NCI-H1694 treated with DMSO at 0.1 percent for 48 hours (cell line): ENCODE measurements at places on chromosomes 1 and 21.
A peak's percentile ranks its signal among the peaks of the same experiment; 100 is the strongest.

GRCh38 chr1:28915031-28915895 is 894 bp downstream of the EPB41 start:
- peak; percentile 30 for DNase-seq

DNA sequence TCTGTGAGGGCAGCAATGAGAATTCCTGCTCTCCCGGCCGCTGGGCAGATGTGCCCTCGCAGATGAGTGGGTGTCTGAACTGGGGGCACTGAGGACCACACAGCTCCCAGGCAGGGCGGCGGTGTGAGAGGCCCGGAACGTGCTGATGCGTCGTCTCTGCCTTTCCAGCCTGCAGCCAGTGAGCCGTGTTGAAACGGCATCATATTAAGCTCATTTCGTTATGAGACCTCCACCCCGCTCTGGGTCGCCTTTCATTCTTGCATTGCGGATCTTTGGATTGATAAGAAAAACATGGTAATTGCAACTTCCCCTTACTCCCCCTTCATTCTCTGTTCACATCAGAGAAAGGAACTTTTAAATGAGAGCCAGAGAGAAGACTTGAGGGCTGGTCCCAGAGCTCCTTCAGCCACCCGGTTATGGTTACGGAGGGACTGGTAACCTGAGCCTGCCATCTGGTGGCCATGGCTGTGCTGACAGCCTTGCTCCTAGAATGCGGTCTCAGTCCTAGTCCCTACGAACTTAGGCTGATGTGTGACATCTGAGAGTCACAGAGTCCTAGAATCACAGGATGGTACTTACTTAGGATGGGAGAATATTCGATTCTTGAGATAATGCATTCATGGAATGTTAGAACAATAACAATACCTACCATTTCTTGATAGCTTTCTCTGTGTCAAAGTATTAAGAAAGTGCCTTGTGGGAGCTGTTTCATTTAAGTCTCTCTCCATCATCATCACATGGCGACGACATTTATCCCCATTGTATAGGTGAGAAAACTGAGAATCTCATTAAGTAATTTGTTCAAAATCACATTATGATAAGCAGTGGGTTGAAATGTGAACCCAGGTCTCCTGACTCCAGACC is 271.0 kb downstream of the TRABD2B start:
- DNase-seq, result peak; percentile 82

DNA sequence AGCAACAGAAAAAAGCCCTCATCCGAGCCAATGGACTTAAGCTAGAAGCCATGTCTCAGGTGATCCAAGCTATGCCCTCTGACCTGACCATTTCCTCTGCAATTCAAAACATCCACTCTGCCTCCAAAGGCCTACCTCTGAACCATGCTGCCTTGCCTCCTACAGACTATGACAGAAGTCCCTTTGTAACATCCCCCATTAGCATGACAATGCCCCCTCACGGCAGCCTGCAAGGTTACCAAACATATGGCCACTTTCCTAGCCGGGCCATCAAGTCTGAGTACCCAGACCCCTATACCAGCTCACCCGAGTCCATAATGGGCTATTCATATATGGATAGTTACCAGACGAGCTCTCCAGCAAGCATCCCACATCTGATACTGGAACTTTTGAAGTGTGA is 20.7 kb downstream of the NR5A2 start:
- DNase-seq, result no peak

DNA sequence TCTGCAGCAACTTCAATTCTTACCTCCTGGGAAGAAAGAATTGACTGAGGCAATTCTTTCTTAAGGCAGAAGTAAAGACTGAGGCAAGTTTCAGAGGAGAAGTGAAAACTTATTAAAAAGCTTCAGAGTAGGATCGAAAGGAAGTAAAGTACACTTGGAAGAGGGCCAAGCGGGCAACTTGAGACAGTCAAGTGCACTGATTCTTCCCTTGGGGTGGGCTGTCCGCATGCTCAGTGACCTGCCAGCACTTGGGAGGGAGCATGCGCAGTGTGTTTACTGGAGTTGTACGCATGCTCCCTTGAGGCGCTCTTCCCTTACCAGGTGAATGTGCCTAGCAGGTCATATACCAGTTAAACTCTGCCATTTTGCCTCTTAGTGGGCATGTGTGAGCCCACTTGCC is 55.3 kb upstream of the NBPF3 start:
- DNase-seq, result no peak

- DNase-seq, result no peak
These were observed 208.4 kb downstream of the HHIPL2 start for GRCh38 chr1:222339376-222339947.

GRCh38 chr1:225770561-225771248 is 6.9 kb upstream of the SRP9 start:
- DNase-seq, result no peak

DNA sequence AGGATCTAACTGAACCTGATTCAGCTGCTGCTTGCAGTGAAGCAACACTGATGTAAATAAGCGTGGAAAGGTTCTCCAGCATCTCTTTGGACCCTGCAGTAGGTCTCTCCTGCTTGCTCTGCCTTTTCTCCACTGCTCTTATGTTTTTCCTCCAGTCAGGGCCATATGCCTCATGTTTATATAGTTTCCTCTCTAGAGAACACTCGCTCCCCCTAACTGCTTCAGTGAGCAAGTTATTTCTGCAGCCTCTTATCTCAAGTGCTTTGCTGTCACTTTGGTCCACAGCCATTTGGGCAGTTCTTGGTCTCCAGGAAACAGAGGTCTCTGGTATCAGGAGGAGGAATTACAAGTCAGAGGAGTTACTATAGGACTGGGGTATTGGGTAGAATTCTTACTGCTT is 5.3 kb downstream of the PRUNE1 start:
- no peak for DNase-seq

DNA sequence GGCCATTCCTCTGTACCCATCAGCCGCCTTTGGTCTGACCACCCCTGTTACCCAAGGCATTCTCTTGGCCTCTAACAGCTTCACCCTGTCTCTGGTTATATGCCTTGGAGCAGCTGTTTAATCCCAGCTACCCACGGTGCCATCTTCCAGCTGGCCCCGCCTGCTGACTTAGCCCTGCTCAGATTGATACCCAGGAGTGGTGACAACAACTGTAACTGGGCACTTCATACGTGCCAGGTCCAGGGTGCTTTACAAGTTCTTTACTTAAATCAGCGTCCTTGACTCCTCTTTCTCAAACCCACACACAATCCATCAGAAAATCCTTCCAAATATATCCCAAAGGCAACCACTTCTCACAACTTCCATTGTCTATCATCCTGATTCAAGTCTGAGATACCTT is 37.2 kb upstream of the HMGB4 start:
- no peak for DNase-seq

DNA sequence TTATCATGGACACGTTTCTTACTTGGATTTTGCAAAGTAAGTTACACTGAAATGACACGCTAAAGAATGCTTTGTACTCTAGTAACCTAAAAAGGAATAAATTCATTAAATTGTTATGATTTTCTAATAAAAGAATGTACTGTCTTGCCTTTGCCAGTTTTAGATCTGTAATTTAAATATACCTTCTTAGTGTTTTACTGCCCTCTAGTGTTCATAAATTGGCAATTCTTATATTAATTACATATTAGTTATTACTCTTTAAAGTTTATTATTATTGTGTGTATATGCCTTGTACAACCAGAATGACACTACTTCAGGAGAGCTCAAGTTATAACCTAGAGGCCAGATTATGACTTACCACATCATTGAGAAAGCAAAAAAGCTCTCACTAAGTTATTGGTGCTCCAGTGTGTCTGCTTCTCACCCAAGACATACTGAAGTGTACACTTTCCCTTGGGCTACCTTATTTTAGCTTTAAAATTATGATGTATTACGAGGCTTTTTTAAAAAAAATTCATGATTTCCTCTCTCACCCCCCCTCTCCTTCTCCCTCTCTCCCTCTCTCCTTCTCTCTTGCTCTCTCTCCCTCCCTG is 169.9 kb downstream of the HS2ST1 start:
- DNase-seq, result peak; percentile 73

DNA sequence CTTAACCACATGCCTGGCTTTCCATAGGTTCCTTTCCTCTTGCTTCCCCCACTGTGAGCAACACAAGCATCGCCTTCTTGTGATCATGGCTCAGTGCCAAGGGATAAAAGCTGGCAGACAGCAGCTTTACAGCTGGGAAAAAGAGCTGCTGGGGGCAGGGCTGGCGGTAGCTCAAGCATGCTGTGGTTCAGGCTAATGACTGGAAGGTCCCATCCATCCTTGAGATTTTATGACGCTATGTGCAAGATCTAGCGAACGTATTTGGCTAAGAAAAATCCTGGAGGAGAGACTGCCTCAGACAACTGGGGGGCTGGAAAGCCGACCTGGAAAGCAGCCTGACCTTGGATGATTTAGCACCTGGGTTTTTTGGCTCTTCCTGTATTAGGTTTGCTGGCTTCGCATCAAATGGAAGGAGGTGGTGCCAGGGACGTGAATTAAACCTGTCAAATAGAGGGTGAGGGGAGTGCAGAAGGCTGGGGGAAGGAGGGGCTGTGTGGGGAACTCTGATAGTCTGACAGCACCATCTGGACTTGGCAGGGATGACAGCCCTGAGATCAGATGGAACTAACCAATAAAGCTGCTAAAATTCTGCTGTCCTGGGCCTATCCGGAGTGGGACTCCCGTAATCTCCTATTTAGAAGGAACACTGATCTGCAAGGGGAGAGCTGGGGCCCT is 34.8 kb downstream of the ZMYND12 start:
- DNase-seq, result peak; percentile 98

- no peak for DNase-seq
These were observed 438 bp downstream of the MRPS6 start for GRCh38 chr21:34073749-34074282.

- DNase-seq, result no peak
These were observed 115.2 kb upstream of the ATP1A1 start for GRCh38 chr1:116257836-116258235.

- no peak for DNase-seq
These were observed 35.2 kb downstream of the SPEN start for GRCh38 chr1:15882665-15883064.

DNA sequence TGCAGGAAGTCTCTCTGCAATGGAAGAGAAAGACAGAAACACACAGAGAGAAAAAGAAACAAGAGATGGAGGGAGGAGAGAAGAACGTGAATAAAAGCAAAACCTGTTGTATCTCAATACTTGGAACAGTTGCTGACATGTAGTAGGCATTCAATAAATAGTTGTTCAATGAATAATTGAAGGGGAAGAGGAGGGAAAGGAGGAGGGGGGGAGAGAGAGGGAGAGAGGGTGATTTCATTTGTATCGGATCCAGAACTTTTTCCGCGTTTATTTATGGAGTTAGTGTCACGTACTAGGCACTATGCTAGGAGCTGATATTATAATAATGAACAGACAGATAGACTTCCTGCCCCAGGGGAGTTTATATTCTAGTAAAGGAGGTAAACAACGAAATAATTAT is 144.1 kb downstream of the OMA1 start:
- DNase-seq, result no peak

- DNase-seq, result no peak
These were observed 20.7 kb downstream of the NGF start for GRCh38 chr1:115317101-115318012.

- no peak for DNase-seq
These were observed 1.5 kb downstream of the PRKAA2 start for GRCh38 chr1:56646611-56647010.

DNA sequence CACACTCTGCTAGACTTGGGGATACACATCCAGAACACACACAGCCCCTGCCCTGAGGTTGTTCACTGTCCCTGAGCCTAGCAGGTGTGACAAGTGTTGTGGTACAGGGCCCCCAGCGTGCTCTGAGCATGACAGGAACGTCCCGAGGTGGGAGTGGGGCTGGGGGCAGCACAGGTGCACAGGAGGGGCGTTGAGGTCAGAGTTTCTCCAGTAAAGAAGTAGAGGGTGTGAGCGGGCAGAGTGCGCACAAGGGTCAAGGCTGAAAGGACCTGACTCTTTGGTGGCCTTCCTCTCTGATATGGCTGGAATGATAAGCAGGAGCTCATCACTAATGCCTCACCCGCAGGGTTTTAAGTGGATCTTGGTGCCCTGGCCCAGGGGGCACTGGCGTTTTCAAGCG is 1.3 kb upstream of the FALEC start:
- no peak for DNase-seq

DNA sequence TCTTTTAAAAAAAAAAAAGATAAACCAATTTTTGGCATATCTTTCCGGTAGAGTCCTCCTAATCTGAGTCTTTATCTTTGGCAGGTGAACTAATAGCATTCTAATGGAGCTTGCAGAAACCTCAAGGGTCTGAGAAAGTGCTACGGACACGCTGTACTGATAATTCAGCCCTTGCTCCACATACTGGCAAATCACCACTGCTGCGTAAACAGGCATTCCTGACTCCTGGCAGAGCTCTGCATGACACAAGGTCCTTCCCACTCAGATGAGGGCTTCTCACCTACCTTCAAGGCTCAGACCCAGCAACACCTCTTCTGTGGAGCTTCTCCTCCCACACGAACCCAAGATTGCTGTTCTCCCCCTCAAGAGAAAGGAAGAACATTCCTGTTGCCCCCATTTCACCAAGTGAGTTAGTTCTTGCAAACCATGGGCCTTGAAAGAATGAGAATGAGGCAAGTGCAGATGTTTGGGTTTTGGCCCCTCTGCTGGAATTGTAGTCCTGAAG is 48.0 kb downstream of the LYST start:
- no peak for DNase-seq

GRCh38 chr1:79852004-79852403 is 845.5 kb upstream of the ADGRL4 start:
- DNase-seq, result no peak

GRCh38 chr1:76291191-76291590 is 216.6 kb downstream of the ST6GALNAC3 start:
- no peak for DNase-seq

DNA sequence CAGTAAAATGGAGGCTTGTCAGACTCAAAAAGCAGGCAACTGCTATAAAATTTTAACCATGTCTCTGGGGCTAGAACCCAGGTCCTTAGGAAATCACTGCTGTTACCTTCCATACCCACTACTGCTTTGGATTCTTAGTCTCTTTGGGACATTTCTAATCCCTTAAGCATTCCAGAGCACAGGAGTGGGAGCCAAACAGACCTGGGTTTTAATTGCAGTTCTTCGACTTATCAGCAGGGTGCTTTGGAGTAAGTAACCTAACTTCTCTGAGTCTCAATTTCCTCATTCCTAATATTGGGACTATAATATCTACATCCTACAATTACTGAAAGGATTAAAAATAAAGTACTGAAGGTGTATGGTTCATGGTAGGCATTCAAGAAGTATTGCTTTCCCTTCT is 161.0 kb upstream of the BEND5 start:
- DNase-seq, result no peak

DNA sequence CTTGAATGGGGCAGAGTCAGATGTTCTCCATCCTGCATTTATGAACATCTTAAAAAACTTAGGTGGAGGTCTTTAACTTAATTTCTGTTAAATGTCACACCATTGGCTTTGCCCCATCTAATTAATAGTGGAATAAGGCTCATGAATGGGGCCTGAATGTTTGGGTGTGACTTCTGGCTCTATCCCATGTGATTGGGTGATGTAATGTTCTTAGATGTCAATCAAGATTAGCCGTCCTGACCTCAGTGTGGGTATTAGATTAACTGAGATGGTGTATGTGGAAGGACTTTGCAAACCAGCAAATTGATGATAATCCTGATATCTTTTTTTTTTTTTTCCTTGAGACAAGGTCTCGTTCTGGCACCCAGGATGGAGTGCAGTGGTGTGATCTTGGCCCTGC is 38.1 kb downstream of the C1orf21 start:
- no peak for DNase-seq

GRCh38 chr1:22141554-22142314 is 1.2 kb downstream of the WNT4 start:
- no peak for DNase-seq

GRCh38 chr1:229130028-229130668 is 140.8 kb upstream of the RAB4A start:
- no peak for DNase-seq

GRCh38 chr21:26709090-26709489 is 136.0 kb upstream of the CYYR1 start:
- DNase-seq, result no peak
